Aorta (tissue), 5 donors: ENCODE measurements at places on chromosomes 4 and X.

- no peaks in the 10 kb centered on the region for H3K4me1 ChIP-seq
- H3K27me3 ChIP-seq = no peaks in the 10 kb centered on the region
- no peak for DNase-seq
- no peak overlapping the region for H3K27ac ChIP-seq
- no peaks in the 10 kb centered on the region for H3K36me3 ChIP-seq
- no peak overlapping the region for H3K4me3 ChIP-seq
Observed at GRCh38 chr4:140448830-140449229, 21.4 kb upstream of the CLGN start.

DNA sequence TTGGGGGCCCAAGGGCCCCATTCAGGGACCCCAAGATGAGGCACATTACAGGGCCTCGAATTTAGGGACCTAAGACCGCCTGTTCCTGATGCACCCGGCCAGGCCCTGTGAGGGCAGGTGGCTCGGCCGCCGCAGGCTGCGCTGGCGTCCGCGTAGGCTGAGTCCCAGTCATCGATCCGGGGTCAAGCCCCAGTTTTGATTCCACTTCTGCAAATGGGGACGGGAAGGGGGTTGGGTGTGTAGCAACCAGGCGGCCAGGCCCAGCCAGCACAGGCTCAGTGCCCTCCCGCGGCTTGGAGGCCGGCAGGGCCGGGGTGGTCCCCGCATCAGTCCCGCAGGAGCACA is 327 bp downstream of the PNPLA4 start:
- H3K36me3 ChIP-seq = no peaks in the 10 kb centered on the region
- no peaks in the 10 kb centered on the region for H3K27me3 ChIP-seq
- H3K4me3 ChIP-seq = no peak overlapping the region
- H3K4me1 ChIP-seq = no peaks in the 10 kb centered on the region

GRCh38 chr4:127048376-127049044 is 584.2 kb upstream of the INTU start:
- H3K27ac ChIP-seq = no peak overlapping the region
- no peaks in the 10 kb centered on the region for H3K27me3 ChIP-seq
- H3K4me1 ChIP-seq = no peaks in the 10 kb centered on the region
- H3K4me3 ChIP-seq = no peak overlapping the region
- no peaks in the 10 kb centered on the region for H3K36me3 ChIP-seq

- peaks cover 1% of the 10 kb centered on the region for H3K36me3 ChIP-seq
- no peak overlapping the region for H3K4me3 ChIP-seq
- H3K27ac ChIP-seq = no peak overlapping the region
- DNase-seq = no peak
- H3K27me3 ChIP-seq = no peaks in the 10 kb centered on the region
Observed at GRCh38 chr4:16187455-16187854, 38.8 kb downstream of the TAPT1 start.

DNA sequence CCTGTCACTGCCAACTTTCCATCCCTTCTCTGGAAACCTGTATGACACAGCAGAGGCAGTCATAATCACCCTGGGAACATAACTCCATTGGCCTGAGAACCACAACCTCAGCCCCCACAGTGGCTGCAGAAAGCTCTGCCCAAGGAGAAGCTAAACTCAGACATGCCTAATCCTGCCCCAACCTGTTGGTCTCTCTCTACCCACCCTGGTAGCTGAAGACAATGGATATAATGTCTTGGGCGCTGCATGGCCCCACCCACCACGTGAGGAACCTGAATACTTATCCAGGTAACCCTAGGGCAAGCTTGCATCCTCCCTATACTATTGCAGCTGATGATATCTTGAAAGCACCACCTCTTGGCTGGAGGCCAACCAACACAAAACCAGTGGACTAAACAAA is 225.2 kb downstream of the TEX13C start:
- no peaks in the 10 kb centered on the region for H3K4me1 ChIP-seq
- H3K4me3 ChIP-seq = no peak overlapping the region
- no peak overlapping the region for H3K27ac ChIP-seq
- DNase-seq = no peak
- H3K36me3 ChIP-seq = no peaks in the 10 kb centered on the region

DNA sequence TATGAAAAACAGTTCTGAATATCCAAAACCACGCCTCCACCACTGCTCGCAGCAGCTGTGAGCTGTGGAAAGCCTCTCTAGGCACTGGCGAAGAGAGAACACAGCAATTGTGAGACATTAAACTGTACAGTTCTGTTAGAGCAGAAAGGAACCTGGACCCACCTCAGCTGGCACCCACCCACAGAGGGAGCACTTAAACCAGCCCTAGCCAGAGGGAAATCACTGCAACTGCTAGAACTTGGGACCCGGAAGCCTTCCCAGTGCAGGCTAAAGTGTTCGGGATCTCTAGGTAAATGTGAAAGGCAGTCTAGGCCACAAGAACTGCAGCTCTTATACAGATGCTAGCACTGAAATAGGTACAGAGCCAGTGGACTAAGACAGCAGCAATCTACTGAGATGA is 308.8 kb downstream of the PRR32 start:
- H3K27me3 ChIP-seq = no peaks in the 10 kb centered on the region
- no peak overlapping the region for H3K27ac ChIP-seq
- H3K36me3 ChIP-seq = no peaks in the 10 kb centered on the region
- DNase-seq = no peak

- H3K4me1 ChIP-seq = no peaks in the 10 kb centered on the region
- no peaks in the 10 kb centered on the region for H3K27me3 ChIP-seq
Observed at GRCh38 chr4:92299152-92299551, 4.6 kb upstream of the GRID2 start.

- no peak for DNase-seq
- no peaks in the 10 kb centered on the region for H3K36me3 ChIP-seq
- no peaks in the 10 kb centered on the region for H3K4me1 ChIP-seq
Observed at GRCh38 chr4:88327665-88328064, 43.3 kb upstream of the PPM1K start.

DNA sequence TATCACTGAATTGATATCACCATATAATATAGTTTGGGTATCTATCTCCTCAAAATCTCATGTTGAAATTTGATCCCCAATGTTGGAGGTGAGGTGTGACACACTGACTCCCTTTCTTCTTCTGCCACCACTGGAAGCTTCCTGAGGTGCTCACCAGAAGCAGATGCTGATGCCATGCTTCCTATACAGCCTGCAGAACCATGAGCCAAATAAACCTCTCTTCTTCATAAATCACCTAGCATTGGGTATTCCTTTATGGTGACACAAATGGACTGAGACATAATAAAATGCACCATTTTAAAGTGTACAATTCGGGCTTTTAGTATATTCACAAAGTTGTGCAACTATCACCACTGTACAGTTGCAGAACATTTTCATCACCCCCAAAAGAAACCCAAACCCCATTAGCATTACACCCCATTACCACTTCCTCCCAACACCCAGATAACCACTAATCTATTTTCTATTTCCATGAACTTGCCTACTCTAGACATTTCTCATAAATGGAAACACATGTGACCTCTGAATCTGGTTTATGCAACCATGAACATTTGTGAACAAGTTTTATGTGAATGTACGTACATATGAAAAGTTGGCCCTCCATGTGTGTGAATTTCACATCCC is 148.9 kb downstream of the OPHN1 start:
- no peaks in the 10 kb centered on the region for H3K36me3 ChIP-seq
- H3K4me1 ChIP-seq = no peaks in the 10 kb centered on the region
- H3K4me3 ChIP-seq = no peak overlapping the region
- no peaks in the 10 kb centered on the region for H3K27me3 ChIP-seq

DNA sequence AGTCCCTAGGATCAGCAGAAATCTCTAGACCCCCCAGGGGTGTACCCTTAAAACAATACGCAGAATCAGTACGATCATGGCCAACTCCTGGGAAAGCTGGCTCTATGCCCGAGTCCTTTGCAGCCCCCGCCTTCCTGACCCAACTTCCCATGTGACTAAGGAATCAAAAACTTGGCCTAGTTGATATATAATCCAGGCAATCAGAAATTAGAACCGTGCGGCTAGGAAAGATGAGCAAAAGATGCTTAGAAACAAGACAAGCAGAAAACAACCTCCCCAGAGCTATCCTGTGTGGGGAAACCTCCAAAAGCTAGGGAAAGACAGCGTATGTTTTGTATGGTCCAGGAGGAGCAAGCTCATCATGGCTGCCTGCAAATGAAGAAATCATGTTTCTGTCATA is 110.0 kb downstream of the PPARGC1A start:
- no peaks in the 10 kb centered on the region for H3K36me3 ChIP-seq
- no peak overlapping the region for H3K27ac ChIP-seq
- H3K4me3 ChIP-seq = no peak overlapping the region
- DNase-seq = no peak

- H3K4me1 ChIP-seq = no peaks in the 10 kb centered on the region
- no peaks in the 10 kb centered on the region for H3K36me3 ChIP-seq
- no peaks in the 10 kb centered on the region for H3K27me3 ChIP-seq
Observed at GRCh38 chr4:184937030-184937710, 81.1 kb upstream of the HELT start.

GRCh38 chr4:101862595-101862994 is 72.1 kb downstream of the BANK1 start:
- no peak overlapping the region for H3K27ac ChIP-seq
- H3K4me3 ChIP-seq = no peak overlapping the region
- no peaks in the 10 kb centered on the region for H3K27me3 ChIP-seq
- no peaks in the 10 kb centered on the region for H3K4me1 ChIP-seq
- H3K36me3 ChIP-seq = no peaks in the 10 kb centered on the region

DNA sequence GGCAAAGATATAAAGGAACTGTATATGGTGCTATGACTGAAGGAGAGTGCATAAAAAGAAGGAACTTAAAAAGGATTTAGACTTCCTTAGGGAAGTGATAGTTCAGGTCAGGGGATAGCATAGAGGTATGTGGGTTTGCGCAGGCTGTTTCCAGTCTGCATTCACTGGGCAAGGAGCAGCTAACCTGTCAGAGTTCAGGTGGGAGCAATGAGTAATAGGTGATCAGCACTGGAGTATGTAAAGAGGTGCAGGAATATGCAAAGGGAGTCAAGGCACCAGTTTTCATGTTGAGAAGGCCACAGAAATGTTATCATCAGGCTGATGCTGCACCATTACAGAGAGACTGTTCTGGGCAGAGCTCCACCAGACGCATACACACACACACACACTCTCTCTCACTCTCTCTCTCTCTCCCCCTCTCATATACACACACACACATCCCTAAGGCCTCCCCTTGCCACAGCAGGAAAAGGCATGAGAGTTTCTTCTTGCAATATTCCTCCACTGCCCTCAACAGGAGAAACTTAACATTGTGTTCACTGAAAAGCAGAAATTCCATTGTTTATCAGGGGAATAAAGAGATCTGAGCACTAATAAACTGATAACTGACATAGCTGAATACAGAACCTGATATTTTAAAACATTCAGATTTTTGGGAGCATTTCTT is 256.4 kb upstream of the GRID2 start:
- no peaks in the 10 kb centered on the region for H3K27me3 ChIP-seq
- H3K27ac ChIP-seq = no peak overlapping the region
- DNase-seq = no peak
- H3K4me3 ChIP-seq = no peak overlapping the region
- H3K4me1 ChIP-seq = no peaks in the 10 kb centered on the region

DNA sequence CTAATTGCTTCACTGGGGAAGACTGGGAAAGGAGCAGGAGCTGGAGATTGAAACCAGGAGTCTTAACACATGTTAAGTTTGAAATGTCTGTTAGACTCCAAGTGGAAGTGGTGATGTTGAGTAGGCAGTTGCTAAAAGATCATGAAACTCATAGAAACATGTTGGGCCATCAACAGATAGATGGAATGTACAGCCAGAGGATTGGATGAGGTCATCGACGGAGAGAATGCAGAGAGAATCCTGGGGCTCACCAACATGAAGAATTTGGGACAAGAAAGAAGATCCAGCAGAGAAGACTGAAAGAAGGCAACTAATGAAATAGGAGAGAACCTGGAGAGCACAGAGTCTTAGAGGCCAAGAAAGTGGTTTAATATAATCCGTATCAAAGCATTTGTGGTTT is 19.4 kb upstream of the TSPAN5 start:
- no peaks in the 10 kb centered on the region for H3K27me3 ChIP-seq
- no peak overlapping the region for H3K4me3 ChIP-seq
- DNase-seq = no peak
- no peaks in the 10 kb centered on the region for H3K4me1 ChIP-seq
- no peak overlapping the region for H3K27ac ChIP-seq

GRCh38 chrX:30533835-30534234 is 43.7 kb downstream of the TASL start:
- DNase-seq = no peak
- no peaks in the 10 kb centered on the region for H3K36me3 ChIP-seq
- no peaks in the 10 kb centered on the region for H3K27me3 ChIP-seq
- H3K4me1 ChIP-seq = no peaks in the 10 kb centered on the region

DNA sequence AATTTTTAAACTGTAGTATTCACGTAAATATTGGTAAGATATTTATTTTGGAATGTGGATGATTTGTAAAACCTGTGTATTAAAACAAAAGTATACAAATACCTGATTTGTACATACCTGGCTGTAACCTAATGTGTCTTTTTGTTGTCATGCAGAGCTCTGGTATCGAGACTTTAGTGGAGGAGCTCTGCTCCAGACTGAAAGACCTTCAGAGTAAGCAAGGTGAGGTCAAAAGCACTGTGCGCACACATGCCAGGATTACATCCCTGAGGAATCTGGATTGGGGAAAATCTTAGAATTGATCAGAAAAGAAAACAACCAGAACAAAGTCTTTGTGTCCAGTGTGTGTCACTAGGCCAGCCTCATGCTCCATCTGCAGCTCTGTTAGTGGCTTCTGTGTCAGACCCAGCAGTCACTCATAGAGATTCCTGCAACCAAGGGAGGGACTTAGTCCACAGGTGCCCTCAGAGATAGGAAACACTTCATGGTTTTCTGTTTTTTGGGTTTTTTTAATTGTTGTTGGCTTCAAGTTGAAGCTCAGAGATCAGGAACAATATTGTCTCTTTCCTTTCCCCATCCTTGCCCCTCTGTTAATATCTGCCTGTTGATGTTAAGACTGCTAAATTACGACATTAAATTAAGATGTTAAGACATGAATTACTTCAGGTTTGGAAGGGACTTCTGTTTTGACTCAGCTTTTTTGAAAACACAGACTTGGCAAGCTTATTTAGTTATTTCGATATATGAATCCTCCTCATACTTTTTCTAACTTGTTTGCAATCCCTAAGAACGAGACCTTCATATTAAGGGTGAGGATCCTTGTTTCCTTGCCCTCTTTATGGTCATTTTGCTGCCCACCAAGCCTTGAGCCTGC is 52.4 kb upstream of the TBC1D14 start:
- H3K4me3 ChIP-seq = no peak overlapping the region
- H3K27me3 ChIP-seq = no peaks in the 10 kb centered on the region
- H3K4me1 ChIP-seq = peaks cover 2% of the 10 kb centered on the region
- no peak for DNase-seq

- no peaks in the 10 kb centered on the region for H3K36me3 ChIP-seq
- H3K27me3 ChIP-seq = no peaks in the 10 kb centered on the region
- H3K4me1 ChIP-seq = no peaks in the 10 kb centered on the region
- no peak overlapping the region for H3K27ac ChIP-seq
Observed at GRCh38 chrX:25226151-25226550, 210.4 kb upstream of the ARX start.
